ENCODE measurements at places on chromosomes 12 and 14.

- no peak for DNase-seq
These were observed 395.5 kb downstream of the ZFP36L1 start for GRCh38 chr14:68397371-68397811.

DNA sequence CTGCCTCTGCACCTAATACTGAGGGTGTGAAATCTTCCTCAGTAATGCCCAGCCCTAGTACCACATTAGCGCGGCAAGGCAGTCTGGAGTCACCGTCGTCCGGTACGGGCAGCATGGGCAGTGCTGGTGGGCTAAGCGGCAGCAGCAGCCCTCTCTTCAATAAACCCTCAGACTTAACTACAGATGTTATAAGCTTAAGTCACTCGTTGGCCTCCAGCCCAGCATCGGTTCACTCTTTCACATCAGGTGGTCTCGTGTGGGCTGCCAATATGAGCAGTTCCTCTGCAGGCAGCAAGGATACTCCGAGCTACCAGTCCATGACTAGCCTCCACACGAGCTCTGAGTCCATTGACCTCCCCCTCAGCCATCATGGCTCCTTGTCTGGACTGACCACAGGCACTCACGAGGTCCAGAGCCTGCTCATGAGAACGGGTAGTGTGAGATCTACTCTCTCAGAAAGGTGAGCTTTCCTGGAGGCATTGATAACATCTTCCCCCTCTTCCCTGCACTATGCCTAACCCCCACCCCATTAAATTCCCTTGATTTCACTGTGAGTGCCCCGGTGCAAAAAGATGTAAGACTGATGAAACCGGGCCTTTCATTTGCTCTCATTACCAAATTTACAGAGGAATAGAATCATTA, 291.4 kb downstream of the NAV3 start:
- no peak for DNase-seq

GRCh38 chr12:2690348-2691005, 104.3 kb upstream of the FKBP4 start:
- no peak for DNase-seq

DNA sequence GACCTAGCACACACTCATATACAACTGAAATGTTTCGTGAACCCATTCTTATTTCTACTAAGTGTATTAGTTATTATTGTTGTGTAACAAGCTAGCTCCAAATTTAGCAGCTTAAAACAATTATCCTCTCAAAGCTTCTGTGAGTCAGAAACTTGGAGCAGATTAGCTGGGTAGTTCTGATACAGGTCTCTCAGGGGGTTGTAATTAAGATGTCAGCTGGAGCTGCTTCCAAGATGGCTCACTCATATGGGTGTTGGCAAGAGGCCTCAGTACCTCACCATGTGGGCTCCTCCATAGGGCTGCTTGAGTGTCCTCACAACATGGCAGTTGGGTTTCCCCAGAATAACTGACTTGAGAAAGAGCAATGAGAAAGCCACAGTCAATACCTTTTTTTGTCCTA, 9.8 kb downstream of the GPR135 start:
- DNase-seq = no peak

DNA sequence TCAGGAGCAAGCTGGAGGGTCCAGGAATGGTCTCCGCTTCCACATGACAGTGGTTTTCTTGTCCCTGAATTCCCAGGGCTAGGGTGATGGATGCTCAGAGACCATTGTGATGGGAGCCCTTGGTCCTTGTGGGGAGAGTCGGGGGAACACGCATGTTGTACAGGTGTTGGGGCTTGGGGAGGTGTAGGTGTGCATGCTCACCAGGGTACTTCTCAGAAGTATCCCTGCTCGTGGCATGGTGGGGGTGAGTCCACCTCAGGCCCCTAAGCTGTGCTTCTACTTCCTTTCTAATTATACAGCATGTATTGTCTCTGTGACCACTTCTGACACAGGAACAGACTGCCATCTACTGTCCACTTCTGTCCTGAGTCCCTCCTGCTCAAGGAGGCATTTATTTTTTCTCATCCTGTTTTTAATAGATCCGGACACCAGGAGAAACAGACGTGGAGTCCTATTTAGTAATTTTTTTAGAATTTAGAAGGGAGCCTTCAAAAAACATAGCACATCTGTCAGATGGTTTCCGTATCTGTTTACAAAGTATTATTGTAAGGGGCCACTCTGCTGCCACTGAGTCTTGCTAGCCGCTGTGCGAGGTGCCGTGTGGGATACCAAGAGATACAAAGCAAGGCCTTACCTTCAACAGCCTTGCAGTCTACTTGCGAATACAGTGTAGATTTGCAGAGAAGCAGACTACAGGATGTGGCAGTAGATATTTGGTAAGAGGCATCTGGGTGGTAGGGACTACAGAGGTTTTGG, 10.5 kb downstream of the NTF3 start:
- DNase-seq = no peak

- no peak for DNase-seq
These were observed 76.3 kb downstream of the HECTD4 start for GRCh38 chr12:112305951-112306350.

GRCh38 chr12:55816881-55817344, 611 bp downstream of the SARNP start:
- no peak for DNase-seq
